ENCODE measurements at places on chromosomes 13 and 19. TPM values are rescaled to one million over a fixed set of nuclear protein-coding genes. Genes with fewer than 3 reads are reported as not detected.

The PRRG2 gene
- not detected for total RNA-seq

The KLK7 gene
- total RNA-seq: not detected

The PCDH17 gene
- total RNA-seq: 36.0 TPM

The OVOL3 gene
- total RNA-seq: not detected

The FFAR1 gene
- total RNA-seq: not detected

The FPR3 gene
- 16.0 TPM for total RNA-seq

The PGLYRP2 gene
- not detected for total RNA-seq

The ZNF493 gene
- 13.0 TPM for total RNA-seq

The HCN2 gene
- total RNA-seq: not detected

The CGB3 gene
- not detected for total RNA-seq

The FCGBP gene
- total RNA-seq: 21.2 TPM

The TEX101 gene
- total RNA-seq: not detected

The VSTM2B gene
- total RNA-seq: not detected

The CCDC194 gene
- total RNA-seq: not detected

The C5AR1 gene
- 9.3 TPM for total RNA-seq

The STRN4 gene
- total RNA-seq: 151 TPM

The CCDC97 gene
- total RNA-seq: 18.4 TPM

The KLK3 gene
- total RNA-seq: not detected

The ASPDH gene
- not detected for total RNA-seq

The METTL21C gene
- total RNA-seq: not detected

The ICAM5 gene
- total RNA-seq: 2.2 TPM

The CGB1 gene
- not detected for total RNA-seq

The ZNF600 gene
- 4.8 TPM for total RNA-seq

The MBD3L2 gene
- not detected for total RNA-seq

The PRKD2 gene
- 101 TPM for total RNA-seq

The SYMPK gene
- 103 TPM for total RNA-seq

The RTBDN gene
- total RNA-seq: not detected

The FAM174C gene
- 156 TPM for total RNA-seq

The KL gene
- 3.7 TPM for total RNA-seq

The LENG8 gene
- total RNA-seq: 402 TPM

The ANKLE1 gene
- total RNA-seq: not detected

The B3GNT3 gene
- 0.64 TPM for total RNA-seq

The NKG7 gene
- 30.2 TPM for total RNA-seq

The CLEC4G gene
- total RNA-seq: 1.7 TPM

The IGFL2 gene
- total RNA-seq: not detected

The SHD gene
- not detected for total RNA-seq

The MAU2 gene
- 41.2 TPM for total RNA-seq

The PLVAP gene
- total RNA-seq: 378 TPM

The CABP5 gene
- total RNA-seq: not detected

The ADGRE2 gene
- total RNA-seq: 0.21 TPM

The N4BP2L1 gene
- 27.2 TPM for total RNA-seq

The ELSPBP1 gene
- total RNA-seq: not detected
